Activated T-helper 2 cell treated with anti-CD3 and anti-CD28 coated beads, Interferon-gamma antibody, Interleukin-2, Interleukin-4, amounts not matched to agents 10 μg/mL and 5 μg/mL and 100 μg/mL, durations not matched to agents 14 hours and 24 hours and 36 hours (primary cell): ENCODE measurements at places on chromosomes 6 and 20.

- no peak for DNase-seq
Observed at GRCh38 chr6:35081426-35081851, 59.7 kb downstream of the TCP11 start.

- no peak for DNase-seq
Observed at GRCh38 chr6:156741287-156742073, 35.7 kb upstream of the ARID1B start.

DNA sequence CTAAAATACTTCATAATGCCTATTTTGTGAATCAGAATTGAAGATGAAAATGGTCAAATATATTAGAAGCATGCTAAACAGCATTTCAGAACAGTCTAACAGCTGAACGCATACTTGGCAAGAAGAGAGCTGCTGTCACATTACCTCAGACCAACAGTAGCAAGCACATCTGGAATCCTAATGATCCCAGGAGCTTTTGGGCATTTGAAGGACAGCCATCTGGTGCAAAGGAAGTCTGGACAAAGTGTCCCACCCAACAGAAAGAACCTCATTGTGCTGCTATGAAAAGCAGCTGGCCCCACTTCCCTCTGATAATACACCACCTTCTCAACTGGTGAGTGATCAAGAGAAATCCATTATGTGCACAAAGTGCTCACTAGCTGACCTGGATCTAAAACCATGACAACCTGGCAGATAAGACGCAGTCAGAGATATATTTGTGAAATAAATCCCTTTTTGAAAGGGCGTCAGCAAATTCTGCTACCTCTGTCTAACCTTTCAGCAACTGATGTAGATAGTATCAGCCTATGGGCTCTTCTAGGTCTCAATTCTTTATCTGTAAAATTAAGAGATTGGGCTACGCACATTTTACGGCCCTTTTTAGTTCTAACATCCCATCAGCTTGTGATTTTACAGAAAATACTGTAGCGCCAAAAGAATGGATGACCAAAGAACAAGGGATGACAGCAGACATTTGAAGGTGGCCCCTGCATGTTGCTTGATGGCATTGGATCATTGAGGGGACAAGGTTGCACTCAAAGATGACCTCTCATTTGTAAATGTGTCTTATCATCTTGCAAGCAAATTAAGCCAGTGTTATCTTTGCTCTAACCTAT is 78.7 kb downstream of the SGK1 start:
- no peak for DNase-seq

GRCh38 chr6:146912730-146913685 is 291.2 kb upstream of the STXBP5 start:
- no peak for DNase-seq

GRCh38 chr6:107319906-107320530 is 139.3 kb downstream of the PDSS2 start:
- no peak for DNase-seq
